Smooth muscle cell of the umbilical artery (primary cell): ENCODE measurements at places on chromosomes 7 and 10. TPM values are rescaled to one million over a fixed set of nuclear protein-coding genes. Genes with fewer than 3 reads are reported as not detected.

The MINPP1 gene
- 52.7 and 52.9 TPM in 2 replicates for total RNA-seq

The ARMS2 gene
- total RNA-seq = not detected in 2 replicates

The LRMDA gene
- total RNA-seq = 0.30 and 0.92 TPM in 2 replicates

The HMX2 gene
- total RNA-seq = not detected in 2 replicates

The C10orf95 gene
- total RNA-seq = not detected in 2 replicates

The GHRHR gene
- total RNA-seq = not detected in 2 replicates

The SFRP4 gene
- 0.14 and 0.89 TPM in 2 replicates for total RNA-seq

The KIFBP gene
- total RNA-seq = 36.2 and 59.9 TPM in 2 replicates

The APBB1IP gene
- total RNA-seq = not detected in 2 replicates

The GARS1 gene
- total RNA-seq = 287 and 424 TPM in 2 replicates

The IGF2BP3 gene
- 17.2 and 53.6 TPM in 2 replicates for total RNA-seq

The CTBP2 gene
- total RNA-seq = 60.3 and 105 TPM in 2 replicates

The PTER gene
- total RNA-seq = 7.7 and 8.9 TPM in 2 replicates

The GIMAP1 gene
- under 0.01 TPM in 1 of 2 replicates, not detected in the other for total RNA-seq

The ZNF853 gene
- total RNA-seq = 3.9 and 5.3 TPM in 2 replicates

The LIPK gene
- total RNA-seq = not detected in 2 replicates

The LLCFC1 gene
- not detected in 2 replicates for total RNA-seq

The GDF2 gene
- total RNA-seq = not detected in 2 replicates

The RSPH10B2 gene
- total RNA-seq = 0.05 TPM in 1 of 2 replicates, not detected in the other

The NEUROG3 gene
- not detected in 2 replicates for total RNA-seq

The ELMO1 gene
- total RNA-seq = under 0.01 and 0.09 TPM in 2 replicates

The NPFFR1 gene
- not detected in 2 replicates for total RNA-seq
